Activated T-helper 2 cell treated with anti-CD3 and anti-CD28 coated beads, Interferon-gamma antibody, Interleukin-2, Interleukin-4, amounts not matched to agents 10 μg/mL and 5 μg/mL and 100 μg/mL, durations not matched to agents 14 hours and 24 hours and 36 hours (primary cell): ENCODE measurements at places on chromosomes 6 and 20.

DNA sequence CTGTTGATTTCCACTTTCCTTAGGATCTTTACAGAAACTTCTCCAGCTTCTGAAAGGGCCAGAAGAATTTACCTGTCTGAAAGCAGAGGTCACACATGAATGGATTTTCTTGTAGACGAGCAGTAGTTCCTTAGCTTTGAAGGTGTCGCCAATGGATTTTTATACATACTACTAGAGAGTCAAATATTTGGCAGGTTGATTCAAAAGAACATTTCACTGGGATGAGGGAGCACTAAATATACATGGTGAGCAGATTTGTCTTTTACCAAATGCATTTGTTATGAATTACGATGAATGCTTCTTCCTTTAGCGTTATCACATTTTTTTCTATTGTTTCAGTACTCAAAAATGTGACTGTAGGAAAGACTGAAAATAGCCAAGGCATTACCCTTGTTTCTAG lies 162.3 kb downstream of the PAX1 start:
- no peak for DNase-seq

GRCh38 chr6:14406614-14407331 lies 289.2 kb downstream of the CD83 start:
- DNase-seq, result no peak

DNA sequence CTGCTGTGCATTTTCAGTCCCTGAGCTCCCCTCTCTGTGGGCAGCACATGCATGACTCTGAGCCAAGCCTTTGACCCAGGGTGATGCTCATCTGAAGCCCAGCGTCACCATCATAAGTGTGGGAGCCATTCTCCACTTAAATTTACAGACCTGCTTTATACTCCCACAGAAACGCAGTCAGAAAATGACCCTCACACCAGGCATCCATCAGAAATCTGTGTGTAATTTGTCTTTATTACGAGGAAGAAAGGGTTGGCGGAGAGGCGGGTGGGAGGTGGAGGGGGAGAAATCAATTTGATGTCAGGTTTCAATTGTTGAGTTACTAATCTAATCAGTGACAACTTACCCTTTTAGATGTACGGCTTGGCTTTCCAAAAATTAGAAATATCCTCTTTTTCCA lies 353.6 kb downstream of the MAFB start:
- DNase-seq, result no peak

- peak; percentile 47 for DNase-seq
Observed at GRCh38 chr6:90284236-90285041, 12.2 kb downstream of the BACH2 start.

DNA sequence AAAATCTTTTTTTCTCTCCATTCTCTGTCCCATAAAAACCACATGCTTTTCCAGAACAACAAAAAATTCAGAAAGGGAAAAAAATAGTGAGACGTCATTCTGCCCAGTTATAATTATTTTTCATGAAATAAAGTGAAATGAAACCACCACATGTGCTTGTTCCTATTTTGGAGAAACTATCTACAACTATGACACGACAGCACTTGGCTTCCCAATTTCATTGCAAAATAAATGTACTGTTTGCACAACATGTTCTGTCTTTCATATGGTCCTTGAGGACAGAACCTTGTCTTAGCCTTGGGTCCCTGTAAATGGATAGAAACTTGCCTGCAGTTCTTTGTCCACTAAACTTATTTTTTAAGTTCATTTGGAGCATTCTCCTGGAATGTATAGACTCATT lies 5.6 kb upstream of the MAN1A1 start:
- DNase-seq, result no peak
